ENCODE measurements at places on chromosomes 7 and 10.

DNA sequence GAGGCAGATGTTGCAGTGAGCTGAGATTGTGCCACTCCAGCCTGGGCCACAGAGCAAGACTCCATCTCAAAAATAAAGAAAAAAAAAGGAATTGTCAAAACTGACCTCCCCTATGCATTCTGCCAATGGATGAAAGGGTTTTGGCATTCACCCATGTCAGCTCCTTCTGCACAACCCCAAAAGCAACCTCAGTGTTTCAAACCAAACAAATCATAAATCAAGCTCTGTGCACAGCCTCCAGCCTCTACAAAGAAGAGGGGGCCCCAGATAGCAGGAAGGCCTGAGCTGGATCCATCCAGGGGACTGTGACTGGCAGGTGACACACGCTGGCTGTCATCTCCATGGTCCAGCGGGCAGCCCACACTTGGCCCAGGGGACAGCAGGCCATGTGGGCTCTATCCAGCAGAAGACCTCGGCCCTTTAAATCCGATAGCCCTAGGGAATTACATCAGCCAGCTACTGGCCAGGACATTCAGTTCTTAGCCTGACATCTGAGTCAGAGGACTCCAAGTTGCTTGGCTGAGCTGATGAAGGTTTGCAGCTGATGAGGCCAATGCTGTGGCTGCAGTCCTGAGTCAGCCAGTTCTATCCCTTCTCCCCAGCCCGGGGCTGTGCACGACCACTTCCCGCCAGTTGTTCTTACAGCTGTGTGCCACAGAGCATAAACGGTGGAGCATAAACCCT is 52.0 kb upstream of the FIGNL1 start:
- no peak for DNase-seq

DNA sequence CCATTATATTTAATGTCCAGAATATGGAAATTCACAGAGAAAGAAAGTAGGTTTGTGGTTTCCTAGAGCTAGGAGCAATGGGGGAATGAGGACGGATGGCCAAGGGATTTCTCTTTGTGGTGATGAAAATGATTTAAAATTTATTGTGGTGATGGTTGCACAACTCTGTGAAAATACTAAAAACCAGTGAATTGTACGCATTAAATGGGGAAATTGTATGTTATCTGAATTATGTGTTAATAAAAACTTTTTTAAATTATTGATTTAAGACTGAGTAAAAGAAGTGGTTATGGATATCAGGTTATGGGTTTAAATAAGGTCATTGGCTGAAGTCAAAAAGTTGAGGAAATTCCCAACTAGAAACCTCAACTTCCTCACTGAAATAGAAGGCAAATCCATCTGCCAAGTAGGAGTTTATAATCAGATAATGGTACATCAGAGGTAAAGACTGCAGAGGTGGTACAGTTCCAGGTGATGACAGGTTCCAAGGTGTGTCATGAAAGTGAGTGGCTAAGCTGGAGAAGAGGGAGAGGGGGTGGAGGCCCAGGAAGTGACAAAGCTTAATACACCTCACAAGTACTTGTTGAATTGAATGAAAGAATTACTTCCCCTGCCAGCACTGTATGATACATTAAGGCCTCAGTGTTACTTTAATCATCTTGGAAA is 68.9 kb upstream of the CCDC71L start:
- no peak for DNase-seq

DNA sequence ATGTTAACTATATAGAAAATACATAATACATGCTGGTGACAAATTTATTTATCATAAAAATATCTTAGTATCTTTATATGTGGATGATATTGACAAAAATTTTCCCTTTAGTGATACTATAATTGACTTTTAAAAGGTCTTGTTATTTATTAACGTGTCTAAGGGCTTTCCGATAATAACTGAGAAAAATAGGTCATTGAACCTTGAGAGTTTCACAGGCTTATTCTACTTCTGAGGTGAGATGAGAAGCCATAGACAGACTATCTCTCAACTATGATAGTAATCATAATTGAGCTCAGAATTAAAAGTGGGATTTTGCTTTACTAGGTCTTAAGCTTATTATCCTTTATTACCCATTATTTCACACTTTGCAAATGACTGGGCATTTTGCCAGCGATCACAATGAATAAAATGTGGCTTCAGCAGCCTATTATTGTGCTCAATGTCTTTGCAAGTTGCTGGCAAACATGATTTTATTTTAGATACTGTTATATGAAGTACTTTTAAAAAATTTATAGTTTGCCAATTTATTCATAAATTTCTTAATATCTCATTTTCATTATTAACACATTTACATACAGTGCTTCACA is 574.5 kb downstream of the ZWINT start:
- no peak for DNase-seq

- no peak for DNase-seq
Observed at GRCh38 chr7:118305671-118306070, 81.2 kb downstream of the ANKRD7 start.

- no peak for DNase-seq
Observed at GRCh38 chr7:49172639-49173038, 248.3 kb downstream of the CDC14C start.

Data from neural crest cell (in vitro differentiated cells).